ENCODE measurements at places on chromosomes 1 and 21.
A peak's percentile ranks its signal among the peaks of the same experiment; 100 is the strongest.

GRCh38 chr1:161076410-161076809 is 6.7 kb upstream of the ARHGAP30 start:
- DNase-seq = no peak

- DNase-seq = no peak
Observed at GRCh38 chr1:203704120-203704519, 60.9 kb upstream of the LAX1 start.

DNA sequence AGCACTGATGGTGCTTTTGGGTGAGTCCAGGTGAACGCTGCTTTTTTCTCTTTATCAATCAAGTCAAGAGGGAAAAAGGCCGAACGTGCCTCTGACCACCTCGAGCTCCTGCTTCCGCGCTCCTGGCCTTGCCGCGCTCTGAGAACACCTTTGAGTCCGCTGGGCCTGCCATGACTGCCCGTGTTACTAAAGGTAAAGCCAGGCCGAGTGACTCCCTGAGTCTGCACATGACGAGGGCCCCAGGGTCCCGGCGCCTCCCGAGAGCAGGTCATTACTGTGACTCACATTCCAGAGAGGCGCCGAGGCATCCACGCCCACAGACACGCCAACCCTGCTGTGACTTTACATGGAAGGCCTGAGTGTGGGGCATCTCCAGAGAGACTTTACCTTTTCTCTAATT is 11.1 kb downstream of the POFUT2 start:
- DNase-seq = peak; percentile 38

- no peak for DNase-seq
Observed at GRCh38 chr1:10724052-10724494, 72.4 kb downstream of the CASZ1 start.

GRCh38 chr1:1914101-1914970 is 724 bp upstream of the CALML6 start:
- no peak for DNase-seq

GRCh38 chr1:35377555-35377954 is 109.0 kb downstream of the ZMYM4 start:
- DNase-seq = no peak

DNA sequence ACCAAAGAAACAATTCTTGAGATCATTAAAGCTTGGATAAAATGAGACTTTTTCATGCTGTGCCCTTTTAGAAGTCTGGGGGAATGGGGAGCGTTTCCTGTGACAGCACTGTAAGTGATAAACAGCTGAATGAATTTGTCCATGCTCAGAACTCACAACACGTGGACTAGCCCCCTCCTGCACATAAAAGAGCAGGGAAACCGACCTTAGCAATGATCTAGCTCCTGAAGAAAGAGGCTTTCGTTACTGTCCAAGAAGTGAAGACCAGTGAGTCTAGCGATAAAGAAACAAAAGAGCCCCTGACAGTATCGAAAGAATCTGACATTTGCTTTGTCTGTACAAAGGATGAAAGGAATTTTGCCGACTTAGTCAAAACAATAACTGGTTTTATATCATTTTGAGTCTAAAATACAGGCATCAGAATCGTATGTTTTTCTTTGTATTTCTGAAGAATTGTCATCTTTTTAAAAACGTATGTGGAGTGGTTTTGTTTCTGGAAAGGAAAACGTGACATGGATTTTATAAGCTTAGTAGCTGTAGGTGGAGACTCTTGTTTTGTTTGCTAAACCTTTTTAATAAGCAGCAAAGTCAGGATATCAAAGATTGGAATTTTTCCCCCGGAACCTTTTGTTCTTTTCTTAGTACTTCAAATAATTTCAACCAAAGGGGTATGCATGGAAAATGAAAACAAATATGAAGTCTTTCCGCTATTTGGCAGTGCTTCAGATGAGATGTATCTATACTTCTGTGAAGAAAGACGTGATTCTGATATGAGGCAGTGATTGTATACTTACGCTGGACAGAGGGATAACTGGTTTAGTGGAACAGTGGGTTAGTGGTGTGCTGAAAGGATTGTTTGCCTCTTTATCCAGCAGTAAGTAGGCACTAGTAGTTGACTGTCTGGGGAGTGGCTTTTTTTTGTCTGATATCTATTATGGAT is 61.0 kb downstream of the MAST2 start:
- DNase-seq = no peak

GRCh38 chr1:43255438-43256210 is 14.2 kb upstream of the TMEM125 start:
- peak; percentile 35 for DNase-seq

All from ecto neural progenitor cell (in vitro differentiated cells).